RPMI7951 (cell line): ENCODE measurements at places on chromosomes 13 and 19. TPM values are rescaled to one million over a fixed set of nuclear protein-coding genes. Genes with fewer than 3 reads are reported as not detected.

GRCh38 chr19:55451965-55452748, 9.1 kb upstream of the SHISA7 start:
- no peak for DNase-seq

GRCh38 chr13:71774863-71775262, 92.1 kb downstream of the DACH1 start:
- no peak for DNase-seq

GRCh38 chr19:27780367-27781075, 1432.4 kb downstream of the UQCRFS1 start:
- no peak for DNase-seq

DNA sequence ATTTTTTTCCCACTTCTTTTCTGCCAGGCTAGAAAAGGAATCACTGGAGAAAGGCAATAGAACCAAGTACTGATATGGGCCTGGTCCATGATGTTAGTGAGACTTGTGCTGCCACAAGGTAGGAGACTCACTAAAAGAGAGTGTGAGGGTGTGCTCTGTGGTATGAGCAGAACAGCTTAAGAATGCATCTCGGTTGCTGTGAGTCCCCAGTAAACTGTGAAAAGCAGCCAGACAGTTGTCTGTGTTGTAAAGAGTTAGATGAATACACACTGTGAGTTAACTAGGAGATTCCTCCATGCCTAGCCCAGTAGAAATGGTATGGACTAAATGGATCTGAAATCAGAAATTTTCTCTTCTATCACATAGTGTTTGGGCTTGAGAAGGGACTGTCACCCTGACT, 1177.3 kb upstream of the MIR17HG start:
- no peak for DNase-seq

Gene TMPRSS9
- 0.10 TPM in 1 of 2 replicates, not detected in the other for total RNA-seq

Gene KLK2
- not detected in 2 replicates for total RNA-seq
